ENCODE measurements at places on chromosomes 2 and 18.

DNA sequence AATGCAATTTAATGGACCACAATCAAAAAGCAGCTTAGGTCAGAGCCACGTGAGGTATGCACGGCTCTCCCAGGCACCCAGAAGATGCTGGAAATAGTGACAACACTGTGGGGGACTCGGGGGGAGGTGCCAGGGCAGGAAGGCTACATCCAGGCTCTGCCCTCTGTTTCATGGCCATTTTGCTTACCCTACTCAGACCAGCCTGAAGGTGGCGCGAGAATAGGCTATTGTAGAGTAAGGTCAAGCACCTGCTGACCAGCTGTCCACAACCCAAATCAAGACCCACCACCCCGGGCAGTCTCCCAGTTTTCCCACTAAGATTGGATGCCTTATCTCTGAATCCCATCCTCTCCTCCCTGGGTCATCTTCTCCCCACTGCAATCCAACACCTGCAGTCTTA lies 115.7 kb downstream of the VIT start:
- no peak for DNase-seq

DNA sequence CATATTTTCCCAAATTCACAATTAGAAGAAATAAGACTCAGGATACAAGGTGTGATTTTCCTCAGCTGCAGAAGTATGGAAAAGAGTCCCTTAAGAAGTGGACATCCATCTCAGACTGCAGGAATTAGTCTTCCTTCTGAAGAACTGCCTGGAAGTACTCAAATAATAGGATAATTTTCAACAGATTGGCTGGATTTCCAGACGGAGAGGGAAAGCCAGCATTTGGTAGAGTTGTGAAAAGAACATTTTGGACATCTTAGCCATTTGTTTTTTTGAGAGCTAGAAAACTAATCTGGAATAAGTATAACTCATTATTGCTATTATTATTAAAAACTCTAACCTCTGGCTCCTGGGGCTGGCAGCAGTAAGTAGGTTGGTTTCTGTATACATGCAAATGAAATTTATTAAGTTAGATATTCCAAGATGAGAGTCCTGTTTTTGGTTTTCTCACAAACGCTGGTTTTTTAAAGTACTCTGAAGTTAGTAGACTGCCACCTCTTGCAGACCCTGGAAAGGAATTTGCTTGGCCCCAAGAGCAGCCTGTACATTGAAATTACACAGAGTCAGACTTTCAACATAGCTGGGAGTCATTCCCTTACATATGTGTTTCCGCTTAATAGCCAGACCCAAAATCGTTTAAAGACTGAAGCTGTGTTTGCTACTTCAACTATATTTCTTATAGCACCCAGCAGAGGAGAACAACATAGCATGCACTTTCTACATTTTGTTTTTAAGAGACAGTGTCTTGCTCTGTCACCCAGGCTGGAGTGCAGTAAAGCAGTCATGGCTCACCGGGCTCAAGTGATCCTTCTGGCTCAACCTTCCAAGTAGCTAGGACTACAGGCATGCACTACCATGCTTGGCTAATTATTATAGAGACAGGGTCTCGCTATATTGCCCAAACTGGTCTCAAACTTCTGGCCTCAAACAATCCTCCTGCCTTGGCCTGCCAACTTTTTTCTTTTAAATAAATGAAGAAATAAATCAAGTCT lies 142.4 kb downstream of the THADA start:
- DNase-seq: no peak

GRCh38 chr2:160613466-160614153 lies 120.0 kb upstream of the RBMS1 start:
- no peak for DNase-seq

DNA sequence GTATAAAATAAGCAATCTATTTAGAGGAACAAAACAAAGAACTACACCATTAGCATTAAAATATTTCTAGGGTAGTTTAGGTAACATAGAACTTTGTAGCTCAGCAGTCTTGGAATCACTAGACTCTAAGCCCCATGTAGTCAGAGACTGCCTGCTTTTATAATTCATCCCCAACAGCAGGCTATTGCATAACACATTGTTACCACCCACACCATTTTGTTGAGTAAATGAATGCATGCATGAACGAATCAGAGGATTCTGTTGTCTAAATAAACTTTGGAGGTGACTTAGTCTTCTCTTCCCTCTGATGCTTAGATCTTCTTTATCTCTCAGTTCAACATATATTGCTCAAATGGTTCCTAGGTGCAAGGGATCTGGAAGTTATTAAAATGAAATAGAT lies 167.6 kb upstream of the TNP1 start:
- no peak for DNase-seq

- DNase-seq: no peak
Measured at GRCh38 chr2:119223521-119224390, at the start of gene STEAP3. Gene STEAP3 (plus strand): TSS chr2:119223834. CDS start chr2:119231013, 7,179 bp downstream.

DNA sequence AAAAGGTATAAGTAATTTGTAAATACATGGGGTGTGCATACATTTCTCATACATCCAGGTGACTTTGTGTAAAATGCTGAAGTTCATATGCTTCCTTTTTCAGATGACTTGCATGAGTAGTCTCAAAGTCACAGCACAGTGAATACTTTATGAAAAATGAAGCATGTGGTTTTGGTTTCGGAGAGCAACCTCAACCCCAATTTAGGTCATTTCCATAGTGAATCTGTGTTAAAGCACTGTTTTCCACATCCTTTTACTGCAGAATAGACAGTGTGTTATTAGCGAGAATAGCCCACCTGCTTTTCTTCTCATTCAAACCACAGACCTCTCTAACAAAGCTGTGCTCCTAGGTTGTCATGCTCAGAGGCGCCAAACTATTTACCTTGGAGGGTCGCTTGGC lies 204.4 kb upstream of the RASGRP3 start:
- no peak for DNase-seq
